Ureter (tissue), 1 donor: ENCODE measurements at places on chromosomes 12 and 14.

DNA sequence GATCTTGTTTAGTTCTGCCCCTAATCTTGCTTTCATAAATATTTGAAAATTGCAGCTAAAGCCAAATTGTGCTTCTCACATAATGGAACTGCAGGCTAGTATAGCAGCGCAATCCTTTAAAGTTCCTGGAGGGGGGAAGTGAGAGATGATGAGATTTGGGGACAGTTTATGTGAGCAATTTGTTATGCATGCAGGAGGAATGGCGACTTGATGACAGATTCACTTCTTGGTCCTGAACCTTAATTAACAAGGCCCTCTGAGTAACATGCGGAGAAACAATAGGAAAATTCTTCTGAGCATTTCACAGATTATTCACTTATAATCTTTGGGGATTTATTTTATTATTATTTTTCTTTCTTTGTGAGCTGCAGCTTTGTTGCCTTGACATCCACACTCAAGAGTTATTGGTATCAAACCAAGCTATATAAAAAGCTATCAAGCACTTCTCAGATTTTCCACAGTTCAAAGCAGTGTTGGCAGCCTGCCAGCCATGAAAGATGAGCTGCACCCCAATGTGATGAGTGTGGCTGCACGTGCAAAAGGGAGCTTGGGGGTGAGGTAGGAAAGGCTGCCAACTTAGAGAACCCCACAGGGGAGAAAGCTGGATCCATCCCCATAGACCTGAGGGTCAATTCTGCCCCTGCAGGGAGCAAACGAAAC is 1662.2 kb upstream of the FLRT2 start:
- no peak for DNase-seq

GRCh38 chr14:91862417-91862816 is 4.9 kb downstream of the TC2N start:
- DNase-seq = no peak

- DNase-seq = no peak
Measured at GRCh38 chr14:81123811-81124210, 96.9 kb downstream of the GTF2A1 start.

DNA sequence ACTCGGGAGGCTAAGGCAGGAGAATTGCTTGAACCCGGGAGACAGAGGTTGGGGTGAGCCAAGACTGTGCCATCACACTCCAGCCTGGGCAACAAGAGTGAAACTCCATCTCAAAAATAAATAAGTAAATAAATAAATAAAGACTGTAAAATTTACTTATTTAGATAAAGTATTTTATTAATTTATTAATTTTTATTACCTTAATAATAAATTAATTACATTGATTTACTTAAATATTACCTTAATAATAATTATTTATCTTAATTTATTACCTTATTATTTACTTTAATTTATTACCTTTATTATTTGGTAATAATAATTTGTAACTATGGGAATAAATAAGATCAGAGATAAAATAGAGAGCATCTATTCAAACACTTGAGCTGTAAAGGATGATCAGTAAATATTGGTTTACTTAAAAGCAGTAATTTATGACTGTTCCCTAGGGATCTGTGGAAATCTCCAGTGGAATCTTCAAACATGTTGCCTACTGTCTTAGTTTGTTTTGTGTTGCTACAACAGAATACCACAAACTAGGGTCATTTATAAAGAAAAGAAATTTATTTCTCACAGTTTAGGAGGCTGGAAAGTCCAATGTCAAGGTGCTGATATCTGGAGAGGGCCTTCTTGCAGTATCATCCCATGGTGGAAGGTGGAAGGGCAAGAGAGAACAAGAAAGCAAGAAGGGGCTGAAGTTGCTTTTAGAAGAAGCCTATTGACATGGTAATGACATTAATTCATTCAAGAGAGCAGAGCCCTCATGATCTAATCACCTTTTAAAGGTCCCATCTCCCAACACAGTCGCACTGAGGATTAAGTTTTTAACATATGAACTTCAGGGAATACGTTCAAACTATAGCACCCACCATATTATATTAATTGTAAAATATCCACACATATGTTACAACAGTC is 37.1 kb downstream of the SOCS2 start:
- DNase-seq = no peak

- DNase-seq = no peak
Measured at GRCh38 chr14:91252871-91253794, 8.6 kb upstream of the GPR68 start.

DNA sequence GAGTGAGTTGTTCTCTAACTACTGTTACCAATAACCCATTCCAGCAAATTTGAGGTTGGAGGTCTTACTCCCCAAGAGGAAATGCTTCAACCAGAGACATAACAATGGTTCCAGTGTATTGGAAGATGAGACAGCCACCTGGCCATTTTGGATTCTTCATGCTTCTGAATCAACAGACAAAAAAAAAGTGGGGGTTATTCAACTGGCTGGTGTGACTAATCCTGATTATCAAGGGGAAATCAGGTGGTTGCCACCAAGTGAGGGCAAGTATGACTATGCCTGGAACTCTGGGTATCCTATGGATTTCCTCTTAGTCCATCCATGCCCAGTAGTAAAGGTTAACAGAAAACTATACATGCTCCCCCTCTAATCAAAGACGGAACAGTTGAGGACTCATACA is 29.9 kb upstream of the ZNF641 start:
- DNase-seq = no peak

- no peak for DNase-seq
Measured at GRCh38 chr12:65415826-65416225, 137.3 kb downstream of the MSRB3 start.

DNA sequence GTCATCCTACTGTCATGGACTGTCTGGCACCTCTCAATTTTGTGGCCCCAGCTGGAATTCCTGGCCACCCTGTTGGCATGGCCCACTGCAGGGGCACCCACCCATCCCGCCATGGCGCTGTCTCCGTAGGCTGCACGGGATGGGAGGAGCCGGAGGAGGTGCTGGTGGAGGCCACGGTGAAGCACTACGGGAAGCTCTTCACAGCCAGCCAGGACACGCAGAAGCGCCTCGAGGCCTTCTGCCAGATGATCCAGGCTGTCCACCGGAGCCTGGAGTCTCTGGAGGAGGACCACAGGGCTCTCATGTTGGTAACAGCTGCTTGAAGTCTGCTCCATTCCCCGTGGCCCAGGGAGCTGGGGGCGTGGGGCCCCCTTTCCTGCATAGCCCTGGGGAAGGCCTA is 3.9 kb downstream of the CCDC197 start:
- no peak for DNase-seq

GRCh38 chr12:69524331-69524630 is 54.1 kb downstream of the FRS2 start:
- no peak for DNase-seq

GRCh38 chr14:26261368-26262122 is 336.3 kb downstream of the NOVA1 start:
- DNase-seq = no peak

GRCh38 chr12:105257321-105257728 is 21.4 kb upstream of the APPL2 start:
- DNase-seq = no peak
